COR-L47 (cell line): ENCODE measurements at places on chromosomes 4 and X.

GRCh38 chr4:55820279-55820678, 689 bp downstream of the EXOC1L start:
- DNase-seq, result no peak

- no peak for DNase-seq
Observed at GRCh38 chr4:52995360-52996030, 133.4 kb downstream of the RASL11B start.

- no peak for DNase-seq
Observed at GRCh38 chr4:41260116-41260733, 3.5 kb downstream of the UCHL1 start.

- no peak for DNase-seq
Observed at GRCh38 chr4:47167081-47168035, 136.0 kb downstream of the GABRB1 start.

DNA sequence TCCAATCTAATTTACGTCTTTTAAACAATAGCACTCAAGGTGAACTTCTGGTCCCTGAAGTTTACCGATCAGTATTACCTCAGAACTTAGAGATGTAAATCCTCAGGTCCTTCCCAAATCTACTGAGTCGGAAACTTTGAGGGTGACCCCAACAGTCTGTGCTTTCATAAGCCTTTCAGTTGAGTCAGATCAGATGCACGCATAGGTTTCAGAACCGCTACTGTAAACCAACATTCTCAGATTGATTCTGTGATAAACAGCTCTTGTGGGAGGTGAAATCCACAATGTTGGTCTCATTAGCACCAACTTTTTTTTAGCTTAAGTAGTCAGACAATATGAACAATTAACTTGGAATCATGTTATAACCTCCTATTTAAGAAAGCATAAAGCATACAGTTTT, 86.0 kb downstream of the WWC2 start:
- DNase-seq, result no peak

DNA sequence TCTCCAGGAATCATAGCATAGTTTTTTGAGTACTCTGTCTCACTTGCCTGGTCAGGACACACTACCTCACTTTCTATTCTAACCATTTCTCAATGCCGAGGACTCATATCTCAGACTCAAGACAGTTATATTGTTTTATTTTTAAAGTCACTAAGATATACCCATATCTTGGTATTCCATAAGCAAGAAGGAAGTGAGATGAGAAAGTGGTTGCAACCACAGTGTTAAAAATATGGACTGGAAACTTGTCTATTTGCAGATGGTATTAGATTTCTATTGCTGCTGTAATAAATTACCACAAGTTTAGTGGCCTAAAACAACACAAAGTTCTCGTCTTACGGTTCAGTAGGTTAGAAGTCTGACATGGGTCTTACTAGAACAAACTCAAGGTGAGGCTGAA, 344.8 kb upstream of the MAGEB2 start:
- no peak for DNase-seq

GRCh38 chr4:108926061-108926460, 163.2 kb upstream of the ETNPPL start:
- DNase-seq, result no peak

- no peak for DNase-seq
Observed at GRCh38 chrX:38660395-38661102, 99.2 kb downstream of the TSPAN7 start.

DNA sequence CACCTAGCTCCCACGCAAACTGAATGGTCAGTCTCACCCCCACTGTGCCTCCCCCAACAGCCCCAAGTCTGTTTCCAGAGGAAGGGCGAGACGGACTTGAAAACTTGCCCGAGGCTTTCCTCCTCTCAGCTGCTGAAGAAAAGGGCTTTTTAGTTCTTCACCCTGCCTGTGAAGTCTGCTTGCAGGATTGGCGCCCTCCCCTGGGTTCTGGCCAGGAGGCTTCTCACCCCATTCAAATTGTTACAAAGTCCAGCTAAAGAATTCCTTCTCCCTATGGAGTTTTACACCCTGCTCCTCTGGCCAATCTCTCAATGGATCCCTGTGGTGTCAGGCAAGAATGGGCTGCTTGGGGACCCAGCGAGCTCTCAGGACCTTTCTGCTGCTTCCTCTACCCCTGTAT, 241.0 kb downstream of the AFF2 start:
- DNase-seq, result no peak

DNA sequence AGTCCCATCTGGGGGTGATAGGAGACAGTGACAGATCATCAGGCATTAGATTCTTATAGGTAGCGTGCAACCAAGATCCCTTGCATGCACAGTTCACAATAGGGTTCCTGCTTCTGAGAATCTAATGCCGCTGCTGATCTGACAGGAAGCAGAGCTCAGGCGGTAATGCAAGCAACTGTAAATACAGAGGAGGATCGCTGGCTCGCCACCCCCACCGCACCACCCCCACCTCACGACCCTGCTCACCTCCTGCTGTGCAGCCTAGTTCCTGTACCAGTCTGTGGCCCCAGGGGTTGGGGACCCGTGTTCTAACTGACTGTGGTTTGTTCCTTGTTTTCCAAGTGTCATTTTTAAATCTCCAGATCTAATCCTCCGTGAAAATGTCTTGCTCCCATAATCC, 89.0 kb upstream of the MAPK10 start:
- DNase-seq, result no peak

DNA sequence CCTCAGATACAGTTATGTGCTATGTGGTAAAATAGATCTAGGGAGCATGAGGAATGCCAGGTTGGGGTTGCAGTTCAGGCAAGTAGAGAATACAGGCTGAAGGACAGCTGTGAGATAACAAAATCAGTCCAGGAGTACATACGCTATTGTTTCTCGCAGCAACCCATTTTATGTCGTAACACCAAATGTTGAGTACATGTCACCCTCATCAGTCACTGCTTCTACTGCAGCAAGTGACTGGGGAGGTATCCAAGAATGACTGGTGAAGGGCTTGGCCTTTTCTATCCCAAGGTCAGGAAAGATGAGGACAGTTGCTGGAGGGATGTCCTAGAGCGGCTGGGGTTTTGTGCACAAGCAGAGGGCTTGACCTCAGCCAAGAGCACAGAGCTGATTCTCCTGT, 172.1 kb downstream of the CBR4 start:
- DNase-seq, result no peak

DNA sequence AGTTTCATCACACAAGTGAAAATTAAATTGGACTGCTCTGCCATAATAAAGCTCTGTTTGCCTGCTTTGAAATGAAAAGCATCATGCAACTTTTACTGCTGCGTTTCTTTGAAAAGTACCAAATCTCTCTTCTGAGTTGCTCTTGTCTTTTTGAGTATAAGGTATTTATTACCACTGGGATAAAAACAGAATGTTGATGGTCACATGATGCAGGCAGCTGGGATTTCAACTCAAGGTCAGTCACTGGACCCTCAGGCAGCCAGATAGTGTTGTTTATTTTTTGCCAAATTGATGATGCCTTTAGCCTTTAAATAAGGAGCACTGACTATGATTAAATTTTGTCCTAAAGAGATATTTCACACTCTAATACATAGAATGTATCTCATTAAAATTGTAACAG, 32.7 kb downstream of the DMD start:
- DNase-seq, result no peak

DNA sequence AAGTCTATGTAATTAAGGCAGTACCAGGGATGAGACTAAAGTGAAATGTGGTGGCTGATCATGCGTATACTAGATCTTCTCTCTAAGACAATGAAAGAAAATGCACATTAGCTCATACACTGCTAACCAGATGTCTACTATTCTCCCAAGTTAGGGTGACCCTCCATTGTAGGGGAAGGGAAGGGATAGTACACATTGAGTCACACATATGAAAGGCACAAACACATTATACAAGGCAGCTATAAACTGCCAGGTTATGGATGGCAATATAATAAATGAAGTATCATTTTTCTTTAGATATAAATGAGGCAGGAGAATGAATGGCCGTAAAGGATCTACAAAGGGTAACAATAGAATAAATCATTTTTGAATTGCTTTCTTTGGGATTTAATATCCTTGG, 4.5 kb downstream of the SHROOM3 start:
- no peak for DNase-seq

DNA sequence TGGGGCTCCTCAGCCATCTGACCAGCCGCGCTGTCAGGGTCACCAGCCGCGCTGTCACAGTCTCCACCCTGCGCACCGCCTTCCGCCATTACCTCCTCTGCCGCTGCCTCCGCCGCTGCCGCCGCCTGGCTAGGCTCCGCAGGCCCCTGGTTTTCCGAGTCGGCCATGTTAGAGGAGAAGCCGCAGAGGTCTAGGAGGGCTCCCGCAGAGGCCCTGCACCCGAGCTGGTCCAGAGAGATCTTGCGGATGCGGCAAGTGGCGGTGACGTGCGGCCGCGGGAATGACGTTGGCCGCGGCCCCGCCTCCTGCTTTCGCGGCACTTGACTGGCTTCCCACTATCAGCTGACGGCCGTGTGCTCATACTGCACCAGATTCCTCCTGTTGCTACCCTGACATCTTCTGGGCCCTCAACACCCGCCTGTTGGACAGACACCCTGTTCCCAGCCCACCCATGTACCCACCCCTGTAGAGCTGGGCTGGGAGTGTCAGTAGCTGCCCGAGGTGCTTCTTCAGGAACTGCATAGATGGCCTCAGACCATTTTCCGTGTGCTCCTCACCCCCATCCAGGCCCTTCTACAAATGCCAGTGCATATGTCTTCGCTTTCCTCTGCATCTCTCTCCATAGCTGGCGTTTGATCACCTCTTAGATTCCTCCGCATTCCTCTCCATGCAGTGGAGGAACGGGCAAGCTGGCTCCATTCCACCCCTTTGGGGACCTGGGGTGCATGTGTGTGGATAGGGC, at the start of gene NAP1L5:
TSS of gene NAP1L5 (minus strand) at position 242 of the 742 bp plus-strand sequence. CDS start at position 167, 75 bp downstream.
- DNase-seq, result peak; percentile 41

- DNase-seq, result no peak
Observed at GRCh38 chr4:11480683-11481082, 52.0 kb upstream of the HS3ST1 start.

GRCh38 chrX:10602646-10603045, 17.7 kb downstream of the MID1 start:
- no peak for DNase-seq

DNA sequence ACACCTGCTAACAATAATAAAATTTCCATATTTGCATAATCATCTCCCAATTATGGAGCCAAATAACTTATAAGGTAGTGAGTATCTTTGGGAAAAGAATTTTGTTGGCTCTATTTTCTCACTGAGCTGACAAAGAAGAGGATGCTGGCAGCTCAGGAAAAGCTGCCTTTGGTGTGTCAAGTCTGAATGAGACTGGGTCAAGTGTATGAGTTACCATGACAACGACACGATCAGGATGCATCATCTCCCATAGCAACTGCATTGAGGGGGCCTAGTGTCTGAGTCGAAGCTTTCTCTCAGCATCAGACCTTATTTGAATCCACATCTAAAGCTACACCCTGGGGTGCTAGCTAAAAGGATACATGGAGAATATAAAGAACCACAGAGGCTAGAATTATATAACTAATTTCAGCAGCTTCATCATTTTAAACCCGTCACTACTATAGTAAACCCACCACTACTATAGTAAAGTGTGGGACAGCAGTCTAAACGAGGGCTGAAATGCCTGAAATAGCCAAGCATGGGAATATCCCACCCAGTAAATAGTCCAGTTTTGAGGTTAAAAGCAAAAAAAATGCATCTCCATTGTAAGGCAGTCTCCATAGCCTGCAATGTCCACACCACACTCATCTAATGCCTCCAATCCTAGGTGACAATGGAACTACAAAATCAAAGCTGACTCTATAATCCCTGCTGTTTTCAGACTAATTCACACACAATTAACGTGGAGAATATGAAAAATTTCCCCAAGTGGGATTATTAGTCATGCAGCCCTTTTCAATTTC, 16.0 kb downstream of the GSPT2 start:
- no peak for DNase-seq

GRCh38 chr4:184417802-184418511, 56.4 kb downstream of the IRF2 start:
- no peak for DNase-seq

DNA sequence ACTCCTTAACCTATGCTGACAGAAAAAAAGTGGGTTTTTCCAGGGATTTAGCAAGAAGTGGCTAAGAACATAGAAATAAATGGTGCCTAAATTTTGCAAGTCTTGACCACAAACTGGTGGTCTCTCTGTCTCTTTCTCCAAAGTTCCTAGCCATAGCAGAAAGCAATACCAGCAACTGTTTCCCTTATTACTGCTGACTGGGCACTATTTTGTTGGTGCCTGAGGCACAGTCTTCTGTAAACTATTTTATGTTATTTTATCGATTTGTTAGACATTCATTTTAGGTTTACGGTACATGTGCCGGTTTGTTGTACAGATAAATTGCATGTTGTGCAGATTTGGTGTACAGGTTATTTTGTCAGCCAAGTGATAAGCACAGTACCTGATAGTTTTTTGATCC, 234.6 kb upstream of the TECRL start:
- DNase-seq, result no peak

- DNase-seq, result no peak
Observed at GRCh38 chr4:80841587-80842281, 188.8 kb upstream of the BMP3 start.

DNA sequence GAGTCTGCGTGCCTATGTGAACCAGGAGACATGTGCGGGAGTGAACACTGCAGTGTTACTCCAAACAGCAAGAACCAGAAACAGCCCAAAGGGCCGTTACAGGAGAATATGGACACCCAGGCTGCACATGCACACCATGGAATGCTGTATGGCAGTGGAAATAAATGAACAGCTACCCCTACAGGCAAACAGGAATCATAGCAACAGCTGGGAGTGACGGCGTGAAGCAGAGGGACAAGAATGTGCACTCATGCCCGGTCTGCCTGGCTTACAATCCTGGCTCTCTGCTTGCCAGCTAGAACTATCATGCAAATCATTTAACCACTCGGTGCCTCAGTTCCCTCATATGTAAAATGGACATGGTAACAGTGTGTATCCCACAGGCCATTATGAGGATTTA, 16.6 kb downstream of the GPKOW start:
- DNase-seq, result no peak

DNA sequence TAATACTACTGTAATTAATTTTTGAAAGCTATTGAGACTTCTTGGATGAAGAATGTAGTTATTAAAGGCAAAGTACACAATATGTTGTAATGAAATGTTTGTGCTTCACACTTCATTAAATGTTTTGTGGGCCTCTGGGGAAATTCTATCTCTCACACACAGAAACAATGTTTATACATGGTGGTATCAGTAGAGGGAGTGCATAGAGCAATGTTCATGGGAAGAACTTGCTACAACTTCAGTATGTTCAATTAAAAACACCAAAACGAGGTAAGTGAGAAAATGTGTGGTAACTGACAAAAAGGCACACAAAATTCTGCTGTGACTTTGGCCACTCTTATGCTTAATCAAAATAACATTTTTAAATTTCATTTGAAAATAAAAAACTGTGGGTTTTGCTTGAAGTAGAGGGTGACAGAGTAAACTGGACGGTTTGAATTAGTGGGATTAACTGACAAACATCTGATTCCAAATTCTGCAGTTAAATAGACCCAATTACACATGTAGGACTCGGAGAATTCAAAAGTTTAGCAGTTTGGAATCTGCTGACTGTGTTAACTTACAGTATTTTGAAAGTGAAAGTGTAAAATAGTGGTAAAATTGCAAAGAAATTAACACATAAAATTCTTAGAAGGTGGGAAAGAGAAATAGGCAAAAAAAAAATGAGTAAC, 111.4 kb upstream of the TTC29 start:
- no peak for DNase-seq
